ENCODE measurements at places on chromosomes 3 and 15. TPM values are rescaled to one million over a fixed set of nuclear protein-coding genes. Genes with fewer than 3 reads are reported as not detected.

Gene DNAH12
- total RNA-seq, result under 0.01 TPM

Gene STAC
- total RNA-seq, result 0.37 TPM

Gene NSUN3
- total RNA-seq, result 15.4 TPM

Gene AADACL2
- not detected for total RNA-seq
